ENCODE measurements at places on chromosomes 12 and 14.
A peak's percentile ranks its signal among the peaks of the same experiment; 100 is the strongest.

DNA sequence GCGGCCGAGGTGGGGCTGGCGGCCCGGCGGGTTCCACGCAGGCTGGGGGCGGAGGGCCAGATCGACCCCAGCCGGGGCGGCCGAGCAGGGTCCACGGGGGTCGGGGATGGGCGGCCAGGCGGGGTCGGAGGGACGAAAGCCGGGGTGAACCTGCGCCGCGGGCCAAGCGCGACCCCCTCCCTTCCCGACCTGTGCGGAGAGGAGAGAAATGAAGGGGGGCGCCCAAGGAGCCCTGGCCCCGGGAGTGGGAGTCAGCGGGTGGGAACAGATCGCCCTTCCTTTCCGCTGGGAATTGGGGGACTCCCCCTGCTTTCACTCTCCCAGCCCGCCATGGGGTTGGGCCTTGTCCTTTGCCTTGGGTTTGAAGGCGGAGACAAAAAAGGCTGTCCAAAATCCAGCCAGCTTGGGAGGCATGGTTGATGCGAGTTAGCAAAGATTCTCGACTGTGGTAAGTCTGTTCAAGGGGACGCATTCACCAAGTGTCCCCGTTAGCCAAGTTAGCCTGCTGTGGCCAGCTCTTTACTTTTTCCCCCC, 559 bp upstream of the CKAP4 start:
- peak; percentile 79 for DNase-seq

DNA sequence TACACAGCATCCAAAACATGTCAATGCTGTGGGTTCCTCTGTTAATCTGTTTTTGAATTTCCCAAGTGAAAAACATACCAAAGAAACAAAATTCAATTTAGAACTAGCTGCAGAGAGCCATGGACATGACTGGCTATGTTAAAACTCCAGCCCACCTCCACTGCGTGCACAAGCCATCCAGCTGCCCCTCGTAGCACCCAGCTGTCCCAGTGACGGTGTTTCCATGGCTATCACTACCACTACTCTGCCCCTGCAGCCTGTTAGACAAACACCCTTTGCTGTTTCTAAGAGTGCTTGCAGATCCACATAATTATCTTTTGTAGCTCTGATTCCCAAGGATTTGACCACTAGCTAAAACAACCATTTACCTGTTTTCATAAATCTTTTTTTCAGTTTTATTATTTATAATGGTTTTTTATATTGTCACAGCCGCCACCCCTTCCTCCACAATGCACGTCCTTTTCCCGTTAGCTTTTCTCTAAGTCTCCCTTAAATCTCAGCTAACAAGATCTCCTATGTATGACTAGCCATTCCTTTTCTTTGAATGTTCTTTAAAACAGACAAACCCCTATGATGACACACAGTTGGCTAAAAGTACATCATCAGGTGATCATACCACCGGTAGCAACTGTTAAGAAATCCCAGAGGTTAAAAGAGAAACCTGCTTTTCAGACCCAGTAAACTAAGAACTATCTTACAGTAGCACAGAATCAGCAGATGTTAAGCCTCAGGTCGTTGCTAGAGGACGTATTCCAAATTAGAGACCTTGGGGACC, 37.8 kb upstream of the NAA30 start:
- no peak for DNase-seq

- DNase-seq, result peak; percentile 90
Measured at GRCh38 chr14:22570132-22570949, 18.7 kb downstream of the DAD1 start.

DNA sequence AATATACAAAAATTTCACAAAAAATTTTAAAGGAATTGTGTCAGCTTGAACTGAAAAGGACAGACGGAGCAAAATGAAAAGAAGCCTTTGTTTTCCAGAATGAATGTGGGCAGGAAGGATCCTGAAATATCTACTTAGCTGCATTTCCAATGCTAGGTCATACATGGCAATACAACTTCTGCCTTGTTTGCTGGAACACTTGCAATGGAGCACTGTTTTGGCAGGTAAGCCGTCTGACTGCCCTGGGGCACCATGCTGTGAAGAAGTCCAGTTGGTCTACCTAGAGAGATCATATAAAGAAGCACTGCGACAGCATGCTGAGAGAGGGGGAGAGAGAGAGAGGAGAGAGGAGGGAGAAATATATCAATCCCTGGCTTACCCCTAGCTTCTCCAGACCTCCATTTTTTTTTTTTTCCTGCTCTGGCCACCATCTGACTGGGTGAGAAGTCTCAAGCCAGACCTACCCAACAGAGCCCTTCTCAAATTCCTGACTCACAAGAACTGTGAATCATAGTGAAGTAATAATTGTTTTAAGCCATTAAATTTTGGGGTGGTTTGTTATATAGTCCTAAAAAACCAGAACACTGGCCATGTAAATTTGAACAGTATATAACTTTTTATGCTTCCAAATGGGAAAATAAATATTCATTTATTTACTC, 97.1 kb upstream of the PRICKLE1 start:
- no peak for DNase-seq

DNA sequence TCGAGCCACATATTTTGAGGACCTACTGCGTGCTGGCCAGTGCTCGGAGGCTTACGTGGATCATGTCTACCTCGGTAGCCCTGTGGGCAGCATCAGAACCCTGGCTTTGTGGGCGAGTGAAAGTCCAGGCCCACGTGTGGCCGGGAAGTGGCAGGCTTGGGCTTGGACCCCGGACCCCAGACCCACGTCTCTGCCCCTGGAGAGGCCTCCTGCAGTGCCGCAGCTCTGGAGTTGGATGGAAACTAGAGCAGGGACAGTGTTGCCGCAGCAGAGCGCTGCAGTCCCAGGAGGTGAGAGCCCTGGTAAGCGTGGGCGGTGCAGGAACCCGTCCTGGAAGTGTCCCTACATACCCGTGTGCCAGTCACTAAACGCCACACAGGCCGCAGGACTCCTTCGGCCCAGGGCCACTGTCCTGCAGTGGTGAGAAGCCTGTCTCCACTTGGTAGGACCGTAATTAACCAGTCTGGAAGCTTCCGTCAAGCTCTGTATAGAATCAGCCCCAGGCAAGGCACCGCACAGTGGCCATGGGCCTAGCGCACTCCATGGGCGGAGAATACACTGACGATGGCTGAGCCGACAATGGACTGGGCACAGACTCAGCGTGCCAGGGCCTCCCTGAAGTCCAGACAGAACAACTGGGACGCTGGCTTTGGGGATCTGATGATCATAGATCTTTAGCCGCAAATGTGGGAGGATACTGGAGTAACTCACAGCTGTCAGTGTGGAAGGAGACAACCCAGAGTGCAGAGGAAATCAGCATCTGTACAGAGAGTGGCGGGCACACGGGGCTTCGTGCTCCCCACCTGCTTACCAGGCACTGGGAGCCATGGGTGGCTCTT, 219.5 kb downstream of the KIF26A start:
- no peak for DNase-seq

GRCh38 chr14:75861161-75861621, 120.6 kb downstream of the TGFB3 start:
- peak; percentile 55 for DNase-seq

GRCh38 chr12:117468016-117468415, 106.6 kb upstream of the NOS1 start:
- DNase-seq, result no peak

- no peak for DNase-seq
Measured at GRCh38 chr14:70282666-70283065, 76.8 kb downstream of the COX16 start.

DNA sequence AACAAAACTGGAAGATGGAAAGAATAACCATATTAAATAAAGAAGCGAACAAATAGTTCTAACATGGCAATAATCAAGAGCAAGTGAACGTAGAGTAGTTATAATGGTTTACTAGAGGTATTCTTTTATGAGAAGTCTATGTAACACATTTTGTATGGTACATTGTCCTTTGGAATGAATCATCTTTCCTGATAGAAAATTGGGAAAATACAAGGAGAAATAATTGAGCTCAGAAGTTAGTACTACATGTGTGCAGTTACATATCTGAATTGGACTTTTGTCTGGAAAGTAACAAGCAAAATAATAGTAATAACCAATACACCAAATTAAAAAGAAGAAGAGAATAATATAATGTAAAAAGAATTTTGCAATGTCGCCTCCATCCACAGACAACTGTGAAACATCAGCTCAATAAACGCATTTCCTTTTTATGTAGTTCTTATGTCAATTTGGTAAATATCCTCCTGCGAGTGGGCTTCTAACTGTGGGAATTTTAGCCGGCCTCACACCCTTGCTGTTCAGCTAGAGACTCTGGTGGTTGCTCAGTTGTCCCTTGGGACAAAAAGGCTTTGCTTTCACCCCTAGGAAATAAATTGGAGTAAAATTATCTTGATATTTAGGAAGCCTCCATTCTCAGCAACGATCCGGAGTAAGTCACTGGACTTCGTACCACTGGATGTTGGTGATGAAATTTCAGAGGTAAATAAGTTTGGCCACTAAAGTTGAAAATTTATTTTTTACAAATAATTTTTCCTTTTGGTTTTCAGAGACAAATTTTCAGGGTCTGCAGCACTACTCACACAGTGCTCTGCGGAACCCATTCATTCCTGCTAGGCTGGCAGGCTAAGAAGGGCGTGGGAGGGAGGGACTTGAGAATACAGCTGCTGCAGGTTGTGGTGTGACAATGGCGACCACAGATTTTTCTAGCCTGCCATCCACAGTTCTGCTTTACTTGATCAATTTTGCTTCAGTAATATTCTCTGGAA, 1.1 kb upstream of the TUBA1A start:
- no peak for DNase-seq

- no peak for DNase-seq
Measured at GRCh38 chr12:45886685-45887084, 103.7 kb downstream of the SCAF11 start.

DNA sequence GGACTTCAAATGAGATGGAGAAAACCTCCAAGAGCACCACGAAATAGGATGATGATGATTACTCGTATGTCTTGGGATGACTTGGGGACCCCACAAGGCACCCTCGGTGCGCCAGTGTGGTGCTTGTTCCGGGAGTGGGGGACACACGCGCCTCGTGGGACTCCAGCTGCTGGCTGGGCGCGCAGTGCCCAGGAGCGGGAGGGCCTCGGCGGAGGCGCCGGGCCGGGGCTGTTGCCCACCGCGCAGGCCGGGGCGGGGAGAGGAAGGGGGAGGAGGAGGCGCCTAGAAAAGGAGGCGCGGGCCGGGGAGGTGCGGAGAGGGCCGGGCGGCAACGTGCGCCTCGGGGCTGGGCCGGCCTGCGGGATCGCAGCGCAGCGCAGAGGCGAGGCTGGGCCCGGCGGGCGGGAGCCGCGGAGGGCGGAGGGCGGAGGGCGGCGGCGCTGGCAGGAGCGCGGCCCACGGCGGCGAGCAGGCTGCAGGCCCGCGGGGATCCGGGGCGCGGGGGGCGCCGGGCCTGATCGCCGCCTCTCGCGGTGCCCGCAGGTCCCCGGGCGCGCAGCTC, at the start of gene RFLNA:
TSS of gene RFLNA (plus strand) at position 314 of the 562 bp plus-strand sequence. CDS start 337 bp downstream, outside the sequence.
- DNase-seq, result no peak
